Activated T-cell treated with anti-CD3 and anti-CD28 coated beads, Interleukin-2, amount 50 U/mL, for 1 hour (primary cell): ENCODE measurements at places on chromosomes 12 and 14.

GRCh38 chr14:22982477-22983245 is at the start of gene AJUBA:
Gene AJUBA, minus strand, starts transcription at chr14:22982551. Its CDS starts 285 bp downstream, at chr14:22982266.
- DNase-seq = peak; percentile 76

DNA sequence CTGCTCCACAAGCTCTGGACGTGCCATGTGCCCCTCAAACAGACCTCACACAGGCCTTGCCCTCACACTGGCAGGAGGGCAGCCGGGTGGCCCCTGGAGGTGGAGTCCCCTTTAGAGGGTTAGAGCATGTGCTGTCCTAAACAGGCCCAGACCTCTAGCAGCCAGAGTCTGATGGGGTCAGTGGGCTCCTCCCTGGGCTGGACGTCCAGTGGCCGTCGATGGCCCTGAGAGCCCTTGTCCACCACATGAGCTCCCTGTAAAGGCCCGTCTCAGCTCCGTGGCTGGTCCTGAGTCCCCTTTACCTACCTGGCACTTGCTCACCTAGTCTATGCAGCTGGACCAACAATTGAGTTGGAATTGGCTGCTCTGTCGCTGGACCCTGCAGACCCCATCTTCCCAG is 3.8 kb downstream of the TMEM179 start:
- DNase-seq = no peak

DNA sequence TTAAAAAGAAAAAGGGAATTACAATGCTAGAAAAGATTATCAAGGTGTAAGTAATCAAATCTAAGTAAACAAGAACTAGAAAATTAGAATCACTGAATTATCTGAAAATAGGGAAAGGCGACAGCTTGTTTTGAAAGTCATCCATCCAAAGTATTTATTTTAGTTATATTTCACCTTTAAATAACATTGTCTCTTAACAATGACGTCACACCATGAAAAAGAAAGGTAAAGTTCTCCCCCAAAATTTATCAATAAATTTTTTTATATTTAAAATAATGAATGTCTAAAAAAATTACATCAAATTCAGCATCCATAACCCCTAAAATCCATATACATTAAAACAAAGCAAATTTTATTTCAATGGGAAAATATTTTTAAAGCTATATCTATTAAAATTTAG is 223.2 kb downstream of the RERGL start:
- DNase-seq = no peak

GRCh38 chr12:131089531-131090273 is 136.0 kb downstream of the ADGRD1 start:
- no peak for DNase-seq

- DNase-seq = no peak
Measured at GRCh38 chr12:42336286-42336685, 10.3 kb downstream of the PPHLN1 start.

GRCh38 chr12:105992849-105993740 is 145.7 kb downstream of the NUAK1 start:
- no peak for DNase-seq

DNA sequence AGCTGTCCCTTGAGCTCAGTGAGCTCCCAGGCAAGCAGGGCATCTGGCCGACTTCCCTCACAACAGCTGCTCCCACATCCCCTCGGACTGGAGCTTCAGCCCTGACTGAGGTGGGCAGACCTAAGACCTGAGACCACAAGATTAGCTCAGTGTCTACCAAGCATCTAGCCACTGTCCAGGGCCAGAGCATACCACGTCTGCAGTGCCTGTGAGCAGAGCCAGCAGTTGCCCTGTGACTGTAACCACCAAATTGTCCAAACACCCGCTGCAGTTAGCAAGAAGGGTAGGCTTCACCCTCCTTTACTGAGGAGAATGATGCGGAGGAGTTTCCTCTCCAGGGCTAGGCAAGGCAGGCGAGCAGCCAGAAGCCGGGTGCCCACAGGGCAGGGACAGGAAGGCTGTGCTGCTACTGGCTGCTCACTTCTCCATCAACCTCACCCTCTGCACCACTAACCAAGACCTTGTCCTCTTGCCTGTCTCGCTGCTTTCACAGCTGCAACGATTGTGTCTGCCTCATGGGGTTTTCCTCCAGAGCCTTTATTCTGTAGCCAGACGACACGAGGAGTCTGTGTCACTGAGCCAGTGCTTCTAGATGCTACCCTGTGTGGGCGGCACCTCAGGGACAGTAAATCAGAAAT is 53.9 kb downstream of the ANAPC7 start:
- peak; percentile 48 for DNase-seq

GRCh38 chr12:130263996-130264395 is 73.7 kb upstream of the PIWIL1 start:
- DNase-seq = no peak

GRCh38 chr12:40907115-40907527 is 214.9 kb downstream of the CNTN1 start:
- no peak for DNase-seq

GRCh38 chr12:49131894-49132461 is 783 bp upstream of the TUBA1B start:
- no peak for DNase-seq

DNA sequence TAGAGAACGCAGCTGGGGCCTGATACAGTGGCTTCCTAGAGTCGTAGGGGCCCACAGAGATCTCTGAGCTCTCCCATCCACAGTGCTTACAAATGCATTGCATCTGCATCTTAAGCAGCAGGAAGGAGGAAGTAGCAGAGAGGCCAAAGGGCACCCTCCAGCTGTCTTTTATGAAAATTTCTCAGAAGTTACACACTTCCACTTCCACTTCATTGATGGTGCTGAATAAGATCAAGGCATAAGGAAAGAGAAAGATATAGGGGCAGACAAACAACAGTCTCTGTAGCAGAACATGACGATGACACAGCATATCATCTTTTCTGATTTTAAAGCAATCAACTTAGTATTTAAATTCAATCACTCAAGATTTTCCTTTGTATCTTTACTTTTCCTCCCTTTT is 51.6 kb upstream of the ABCC9 start:
- DNase-seq = no peak

- DNase-seq = no peak
Measured at GRCh38 chr12:46265102-46265501, 3.7 kb downstream of the SLC38A1 start.

GRCh38 chr14:24259282-24260025 is 3.5 kb downstream of the TGM1 start:
- no peak for DNase-seq

- no peak for DNase-seq
Measured at GRCh38 chr14:76203086-76204001, 51.6 kb downstream of the GPATCH2L start.

DNA sequence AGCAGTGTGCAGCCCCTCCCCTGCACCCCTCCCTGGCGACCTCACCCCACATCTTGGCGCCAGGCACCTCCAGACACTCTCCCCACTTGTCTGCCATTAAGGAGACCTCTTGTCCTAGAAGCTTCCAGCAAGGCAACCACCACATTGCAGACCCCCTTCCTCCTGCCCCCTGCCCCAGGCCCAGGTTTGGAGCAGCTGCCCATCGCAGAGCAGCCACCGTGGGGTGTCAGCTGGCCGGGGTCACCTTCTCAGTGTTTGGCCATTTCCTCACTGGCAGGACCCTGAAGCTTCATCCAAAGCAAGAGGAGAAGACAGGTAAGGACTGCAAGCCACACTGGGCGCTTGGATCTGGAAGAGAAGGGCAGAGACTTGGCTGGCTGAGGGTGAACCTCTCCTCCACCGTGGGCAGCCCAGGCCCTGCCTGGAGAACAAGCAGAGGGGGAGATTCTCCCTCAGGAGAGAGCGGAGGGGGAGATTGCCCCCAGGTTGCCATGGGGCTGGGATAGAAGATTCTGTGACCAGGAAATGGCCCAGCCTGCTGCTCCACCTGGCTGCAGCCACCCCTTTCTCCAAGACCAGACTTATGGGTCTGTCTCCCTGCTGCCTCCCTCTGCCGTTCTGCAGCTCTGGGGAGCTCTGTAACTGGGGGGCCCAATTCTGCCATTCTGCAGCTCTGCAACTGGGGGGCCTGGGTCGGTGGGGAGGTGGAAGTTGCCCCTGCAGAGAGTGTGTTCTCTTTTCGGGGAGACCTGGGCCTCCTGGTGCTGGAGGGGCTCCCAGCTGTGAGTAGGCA is 72.9 kb upstream of the C14orf180 start:
- DNase-seq = no peak

- DNase-seq = no peak
Measured at GRCh38 chr12:24307716-24308335, 358.4 kb upstream of the SOX5 start.

DNA sequence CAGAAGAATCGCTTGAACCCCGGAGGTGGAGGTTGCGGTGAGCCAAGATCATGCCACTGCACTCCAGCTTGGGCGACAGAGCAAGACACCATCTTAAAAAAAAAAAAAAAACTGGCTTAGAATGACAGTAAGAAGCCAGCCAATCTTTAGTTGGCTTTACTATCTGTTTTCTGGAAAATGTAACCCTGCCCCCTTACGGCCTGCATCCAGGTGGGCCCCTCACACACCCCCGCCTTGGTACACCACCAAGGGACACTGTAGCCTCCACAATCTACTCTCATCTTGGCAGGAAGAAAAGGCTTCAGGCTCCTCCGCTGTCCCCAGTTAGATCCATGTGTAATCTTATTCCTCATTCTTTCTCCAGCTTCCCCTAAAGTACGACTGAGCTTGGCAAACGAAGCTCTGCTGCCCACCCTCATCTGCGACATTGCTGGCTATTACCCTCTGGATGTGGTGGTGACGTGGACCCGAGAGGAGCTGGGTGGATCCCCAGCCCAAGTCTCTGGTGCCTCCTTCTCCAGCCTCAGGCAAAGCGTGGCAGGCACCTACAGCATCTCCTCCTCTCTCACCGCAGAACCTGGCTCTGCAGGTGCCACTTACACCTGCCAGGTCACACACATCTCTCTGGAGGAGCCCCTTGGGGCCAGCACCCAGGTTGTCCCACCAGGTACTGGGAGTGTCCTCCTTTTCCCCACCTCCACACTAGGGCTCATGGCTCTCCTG is 6.6 kb downstream of the TAPBPL start:
- DNase-seq = no peak

- DNase-seq = no peak
Measured at GRCh38 chr12:10170216-10170615, 1.7 kb downstream of the OLR1 start.

DNA sequence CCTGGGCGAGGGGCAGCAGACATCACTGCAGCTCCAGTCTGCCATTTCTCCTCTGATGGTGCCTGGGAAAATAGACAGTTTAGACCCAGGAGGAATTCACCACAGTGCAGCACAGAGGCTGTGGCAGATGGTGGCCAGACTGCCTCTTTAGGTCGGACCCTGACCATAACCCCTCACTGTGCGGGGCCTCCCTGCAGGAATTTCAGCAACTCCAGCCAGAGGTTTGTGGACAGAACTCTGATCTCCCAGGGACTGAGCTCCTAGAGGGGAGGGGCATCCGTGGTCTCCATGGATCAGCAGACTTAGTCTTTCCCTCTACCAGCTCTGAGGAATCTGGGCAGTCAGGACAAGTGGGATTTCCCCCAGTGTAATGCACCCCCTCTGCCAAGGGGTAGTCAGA is 106.5 kb downstream of the ZC3H14 start:
- DNase-seq = no peak

- no peak for DNase-seq
Measured at GRCh38 chr14:106228541-106229158, 702.3 kb downstream of the TMEM121 start.

- no peak for DNase-seq
Measured at GRCh38 chr12:104499668-104500332, 43.1 kb downstream of the CHST11 start.

DNA sequence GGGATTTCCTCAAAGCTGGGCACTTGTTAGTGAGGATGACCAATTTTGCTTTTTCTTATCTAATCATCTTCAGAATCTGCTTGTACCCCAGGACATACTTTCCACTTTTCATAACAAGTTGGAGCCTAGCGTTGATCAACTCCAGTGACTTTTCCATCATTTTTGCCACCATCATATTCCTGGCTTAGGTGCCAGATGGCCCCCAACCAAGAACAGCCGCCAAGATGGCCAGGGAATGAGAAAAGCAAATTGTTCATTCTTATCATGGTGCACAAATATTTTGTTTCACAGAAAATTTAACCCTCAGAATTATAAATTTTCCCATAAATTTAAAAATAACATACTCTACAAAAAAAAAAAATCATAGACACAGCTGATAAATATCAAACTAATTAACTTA is 37.5 kb downstream of the SLC2A13 start:
- no peak for DNase-seq

GRCh38 chr12:52256584-52256935 is 17.9 kb upstream of the KRT86 start:
- no peak for DNase-seq

DNA sequence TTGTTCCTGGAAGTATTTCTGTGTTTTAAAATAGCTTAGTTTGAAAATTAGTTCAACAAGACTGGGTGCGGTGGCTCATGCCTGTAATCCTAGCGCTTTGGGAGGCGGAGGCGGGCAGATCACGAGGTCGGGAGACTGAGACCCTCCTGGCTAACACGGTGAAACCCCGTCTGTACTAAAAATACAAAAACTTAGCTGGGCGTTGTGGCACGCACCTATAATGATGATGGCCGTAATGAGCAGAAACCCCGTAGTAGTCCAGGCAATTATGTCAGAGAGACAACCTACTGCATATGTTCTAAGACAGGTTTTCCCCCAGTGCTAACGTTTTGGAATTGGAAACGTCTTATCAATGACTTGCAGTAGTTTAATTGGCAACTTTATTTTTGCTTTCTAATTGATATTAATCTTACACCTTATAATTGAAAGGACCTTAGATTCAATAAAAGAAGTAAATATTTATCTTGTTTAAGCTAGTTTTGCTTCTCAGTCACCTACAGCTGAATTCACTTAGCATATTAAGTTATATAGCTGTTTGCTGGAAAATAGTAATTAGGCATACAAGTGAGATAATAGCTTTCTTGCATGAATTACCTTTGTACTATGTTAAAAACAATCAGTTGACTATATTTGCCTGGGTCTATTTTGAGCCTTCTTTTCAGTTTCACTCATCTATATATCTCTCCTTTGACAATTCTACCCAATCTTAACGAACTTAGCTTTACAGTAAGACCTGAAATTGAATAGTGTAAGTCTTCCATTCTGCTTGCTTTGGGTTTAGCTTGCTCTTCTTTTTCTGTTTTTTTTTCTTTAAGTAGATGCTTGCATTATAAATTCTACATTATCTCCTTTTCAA is 15.6 kb downstream of the CLECL1 start:
- DNase-seq = no peak
